ENCODE measurements at places on chromosomes 11 and 22.

DNA sequence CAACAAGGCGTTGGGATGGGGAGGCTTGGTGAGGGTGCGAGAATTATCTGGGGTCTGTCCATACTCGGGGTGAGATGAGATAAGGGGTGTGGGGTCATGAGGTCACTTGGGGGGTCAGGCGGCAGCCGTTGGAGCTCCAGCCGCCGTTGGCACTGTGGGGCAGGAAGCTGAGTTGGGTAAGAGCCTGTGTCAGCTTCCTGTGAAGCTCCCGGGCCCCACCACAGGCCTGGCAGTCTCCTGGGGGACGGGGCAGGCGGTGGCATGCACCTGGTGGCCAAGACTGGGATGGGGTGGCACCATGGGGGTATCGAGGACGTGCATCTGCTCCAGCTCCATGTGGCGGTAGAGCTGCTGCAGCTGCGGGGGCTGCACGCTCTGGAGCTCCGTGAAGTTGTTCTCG is 7.1 kb upstream of the MYBPC3 start:
- DNase-seq = no peak

DNA sequence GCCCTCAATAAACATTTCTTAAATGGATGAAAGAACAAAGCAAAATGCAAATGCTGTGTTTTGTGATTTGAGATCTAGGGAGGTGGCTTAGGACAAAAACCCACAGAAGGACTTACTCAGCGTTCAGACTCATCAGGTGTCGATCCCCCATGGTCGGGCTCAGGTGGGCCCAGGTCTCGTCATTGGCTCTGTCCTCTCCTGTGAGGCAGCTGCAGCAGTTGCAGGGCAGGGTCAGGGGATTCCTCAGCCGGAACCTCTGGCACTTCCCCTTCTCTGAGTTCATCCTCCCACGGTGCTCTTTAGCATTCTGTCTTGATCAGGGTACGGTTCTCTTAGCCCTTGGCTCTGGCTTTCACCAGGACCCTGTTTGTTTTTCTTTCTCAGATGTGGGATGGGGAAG is 14.0 kb upstream of the ACR start:
- no peak for DNase-seq

DNA sequence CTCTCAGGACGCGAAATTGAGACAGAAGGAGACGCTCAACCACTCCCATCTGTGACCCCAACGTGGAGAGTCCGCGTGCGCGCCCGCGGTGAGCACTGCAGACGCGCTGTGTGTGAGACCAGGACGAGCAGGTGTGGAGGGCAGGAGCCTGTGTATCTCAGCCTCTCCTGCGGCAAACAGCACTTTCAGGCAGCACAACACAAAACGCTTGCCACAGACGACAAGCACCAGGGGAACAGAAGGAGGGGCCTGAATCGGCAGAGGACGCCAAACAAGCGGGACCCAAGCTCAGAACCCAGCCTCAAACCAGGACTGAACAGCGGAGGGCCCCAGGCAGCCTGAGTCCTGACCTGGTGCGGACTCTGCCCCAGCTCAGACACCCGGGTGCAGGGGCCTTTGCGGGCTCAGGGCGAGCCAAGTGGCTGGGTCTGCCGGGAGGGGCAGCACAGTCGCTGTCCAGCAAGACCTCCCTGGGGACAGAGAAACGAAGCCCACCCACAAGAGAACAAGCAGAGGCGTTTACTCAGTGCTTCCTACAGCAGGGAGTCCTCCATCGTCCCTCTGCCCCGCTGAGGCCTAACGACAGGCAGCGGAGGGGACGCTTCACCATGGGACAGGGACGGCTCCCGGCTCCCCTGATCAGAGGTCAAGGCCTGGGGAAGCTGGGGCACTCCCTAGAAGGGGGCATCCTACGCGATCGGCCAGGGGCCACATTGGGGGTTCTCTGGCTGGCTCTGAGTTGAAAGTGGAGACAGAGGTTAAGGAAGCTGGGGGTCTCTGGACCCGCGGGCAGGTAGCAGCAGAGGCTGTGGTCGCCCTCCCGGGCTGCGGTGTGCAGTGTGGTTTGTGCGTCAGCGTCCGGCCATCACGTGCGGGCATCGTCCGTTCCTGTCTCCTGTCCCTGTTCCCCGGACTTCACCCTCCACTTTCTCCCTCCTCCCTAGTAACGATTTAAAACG is 560.8 kb downstream of the BRD1 start:
- DNase-seq = peak; percentile 72

GRCh38 chr22:29061773-29062172 is at the start of gene C22orf31:
C22orf31 (minus strand) TSS chr22:29061831; CDS start chr22:29061792, 39 bp downstream.
- DNase-seq = no peak

DNA sequence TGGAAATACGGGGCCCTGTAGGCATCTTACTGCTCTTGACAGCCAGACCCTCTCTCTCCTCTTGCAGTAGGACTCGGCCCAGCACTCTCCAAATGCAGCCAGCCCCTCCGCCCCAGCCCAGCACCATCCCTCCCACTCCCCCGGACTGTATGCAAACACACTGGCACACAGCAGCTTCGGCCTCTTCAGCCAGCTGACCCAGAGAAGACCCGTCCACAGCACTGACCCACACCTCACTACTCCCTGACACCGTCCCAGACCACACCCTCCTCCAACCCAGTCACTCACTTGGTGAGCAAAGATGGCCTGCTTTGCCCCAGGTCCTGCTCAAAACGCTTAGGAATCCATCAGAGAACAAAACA is 164.6 kb downstream of the IGLL1 start:
- no peak for DNase-seq

DNA sequence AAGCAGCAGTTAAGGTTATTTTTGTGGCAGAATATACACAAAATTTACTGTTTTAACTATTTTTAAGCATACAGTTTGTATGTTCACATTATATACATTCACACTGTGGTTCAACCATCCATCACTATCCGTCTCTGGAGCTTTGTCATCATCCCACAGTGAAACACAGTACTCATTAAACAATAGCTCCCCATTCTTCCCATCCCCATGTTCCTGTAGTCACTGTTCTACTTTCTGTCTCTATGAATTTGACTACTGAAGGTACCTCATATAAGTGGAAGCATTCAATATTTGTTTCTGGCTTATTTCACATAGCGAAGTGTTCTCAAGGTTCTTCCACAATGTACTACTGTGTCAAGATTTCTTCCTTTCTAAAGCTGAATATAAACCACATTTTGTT is 32.6 kb downstream of the ZBTB44 start:
- no peak for DNase-seq

DNA sequence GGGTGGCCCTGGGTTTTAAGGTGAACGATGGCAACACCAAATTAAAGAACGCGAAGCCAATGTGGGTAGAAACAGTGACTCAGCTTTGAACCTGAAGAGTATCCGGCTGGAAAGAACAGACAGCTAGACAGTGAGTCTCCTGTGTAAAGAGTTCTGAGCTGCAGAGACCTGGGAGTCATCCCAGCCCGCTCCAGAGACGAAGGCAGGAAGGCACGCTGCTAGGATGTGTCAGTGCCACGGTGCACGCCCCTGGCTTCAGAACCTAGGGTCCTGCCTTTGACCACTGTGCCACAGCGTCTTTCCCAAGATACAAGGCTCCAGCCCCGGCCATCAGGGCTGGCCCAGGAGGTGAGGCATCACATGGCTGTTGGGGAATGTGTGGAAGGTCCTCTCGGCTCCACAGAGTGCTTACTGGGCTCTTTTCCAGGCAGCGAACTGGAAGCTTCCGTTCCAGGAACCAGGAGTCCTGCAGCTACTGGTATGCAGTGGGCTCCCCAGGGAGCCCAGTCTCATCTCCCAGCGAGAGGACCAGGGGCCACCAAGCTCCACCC is 29.9 kb downstream of the LRFN4 start:
- DNase-seq = no peak

GRCh38 chr11:69123593-69124545 is 31.9 kb upstream of the SMIM38 start:
- DNase-seq = no peak

- no peak for DNase-seq
Measured at GRCh38 chr11:27882066-27882697, 181.9 kb upstream of the BDNF start.

GRCh38 chr11:73789279-73789670 is 1.6 kb downstream of the MRPL48 start:
- no peak for DNase-seq

DNA sequence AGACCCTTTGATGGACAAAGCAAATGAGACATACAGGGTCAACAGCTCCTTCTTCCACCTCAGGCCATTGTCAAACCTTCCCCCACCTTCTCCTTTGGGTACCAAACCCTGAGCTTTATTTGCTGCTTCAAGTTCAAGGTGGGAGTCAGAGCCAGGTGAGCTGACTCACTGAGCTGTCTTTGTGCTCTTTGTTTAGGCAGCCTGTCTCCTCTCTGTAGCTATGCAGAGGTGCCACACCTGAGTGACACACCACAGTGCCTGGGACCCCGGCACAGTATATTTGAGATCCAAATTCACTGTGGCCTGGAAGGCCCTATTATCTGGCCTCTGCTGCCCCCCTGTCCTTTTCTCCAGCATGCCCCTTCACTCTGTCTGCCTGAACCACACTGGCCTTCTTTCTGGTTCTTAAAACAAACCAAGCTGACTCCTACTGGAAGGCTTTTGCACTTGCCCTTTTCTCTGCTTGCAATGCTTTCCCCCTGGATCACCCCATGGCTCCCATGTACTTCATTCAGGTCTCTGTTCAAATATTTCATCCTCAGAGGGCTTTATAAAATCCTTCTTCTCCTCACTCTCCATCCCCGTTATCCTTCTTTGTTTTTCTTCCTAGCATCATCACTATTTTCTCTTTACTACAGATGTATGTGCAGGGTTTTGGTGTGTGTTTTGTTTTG is 16.1 kb downstream of the LMO2 start:
- DNase-seq = no peak

DNA sequence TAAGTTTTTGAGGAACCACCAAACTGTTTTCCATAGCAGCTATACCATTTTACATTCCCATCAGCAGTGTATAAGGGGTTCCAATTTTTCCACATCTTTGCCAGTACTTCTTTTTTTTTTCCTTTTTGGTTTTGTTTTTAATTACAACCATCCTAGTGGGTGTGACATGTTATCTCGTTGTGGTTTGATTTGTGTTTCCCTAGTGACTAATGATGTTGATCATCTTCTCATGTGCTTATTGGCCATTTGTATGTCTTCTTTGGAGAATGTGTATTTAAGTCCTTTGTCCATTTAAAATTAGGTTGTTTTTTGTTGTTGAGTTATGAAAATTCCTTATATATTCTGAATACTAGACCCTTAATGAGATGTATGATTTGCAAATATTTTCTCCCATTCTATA is 59.3 kb downstream of the STIM1 start:
- no peak for DNase-seq

DNA sequence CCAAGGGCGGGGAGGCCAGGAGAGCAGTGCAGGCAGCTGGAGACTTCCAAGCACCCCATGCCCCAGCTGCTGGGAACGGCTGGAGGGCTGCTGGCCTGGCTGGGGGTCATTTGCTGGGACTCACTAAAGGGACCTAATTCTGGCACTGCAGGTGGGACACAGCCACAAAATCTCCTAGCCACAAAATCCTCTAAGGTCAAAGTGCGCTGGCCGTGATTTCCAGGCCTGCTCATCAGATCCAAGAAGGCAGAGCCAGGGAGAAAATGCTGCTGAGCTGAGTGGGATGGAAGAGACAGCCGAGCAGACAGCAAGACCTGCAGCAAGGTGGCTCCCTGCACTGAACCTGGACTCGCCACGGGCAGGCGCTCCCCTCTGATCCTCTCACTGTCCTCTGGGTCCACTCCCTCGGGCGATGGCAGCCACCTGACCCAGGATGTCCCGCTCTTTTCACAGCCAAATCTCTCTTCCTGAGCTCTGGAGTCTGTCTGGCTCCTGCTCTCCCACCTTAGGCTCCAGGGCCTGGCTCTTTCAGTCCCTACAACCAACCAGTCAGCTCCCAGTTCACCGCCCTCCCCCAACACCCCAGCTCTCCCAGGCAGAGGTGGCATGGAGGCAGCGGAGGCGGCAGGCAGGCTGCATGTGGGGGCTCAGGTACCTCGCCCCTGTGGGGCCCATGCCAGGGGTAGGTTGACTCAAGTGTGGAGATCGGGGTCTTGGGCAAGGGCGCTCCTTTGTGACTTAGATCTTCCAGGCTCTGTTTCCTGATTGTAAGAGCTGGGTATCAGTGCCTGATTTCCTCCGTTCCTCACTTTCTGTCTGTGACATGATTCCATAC is 14.5 kb downstream of the OVOL1 start:
- no peak for DNase-seq

DNA sequence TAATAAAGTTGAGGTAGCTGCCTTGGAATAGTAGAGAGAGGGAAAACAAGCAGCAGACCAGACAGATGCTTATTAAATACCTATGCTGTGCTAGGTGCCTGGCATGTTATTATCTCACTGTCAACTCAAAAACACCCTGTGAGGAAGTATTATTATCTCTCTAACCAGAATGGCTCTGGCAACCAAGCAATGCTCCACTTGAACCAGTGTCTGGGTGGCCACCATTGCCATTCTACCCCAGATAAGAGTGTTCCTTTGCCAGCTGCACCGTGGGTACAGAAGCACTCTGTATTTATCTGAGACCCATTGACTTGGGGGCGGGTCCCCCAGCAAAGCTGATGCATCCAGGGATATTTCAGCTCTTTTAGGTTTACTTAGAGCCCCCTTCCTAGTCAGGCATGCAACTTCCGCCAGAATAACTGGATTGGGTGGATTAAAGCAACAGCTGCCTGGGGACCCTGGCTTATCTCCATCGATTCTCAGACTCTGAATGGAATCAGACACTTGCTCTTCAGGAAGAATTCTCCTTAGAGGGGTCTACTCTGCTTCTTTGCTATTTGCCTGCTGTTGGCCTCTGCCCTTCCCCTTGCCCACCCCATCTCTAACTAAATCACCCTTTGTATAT is 49.1 kb downstream of the RCN1 start:
- DNase-seq = no peak

DNA sequence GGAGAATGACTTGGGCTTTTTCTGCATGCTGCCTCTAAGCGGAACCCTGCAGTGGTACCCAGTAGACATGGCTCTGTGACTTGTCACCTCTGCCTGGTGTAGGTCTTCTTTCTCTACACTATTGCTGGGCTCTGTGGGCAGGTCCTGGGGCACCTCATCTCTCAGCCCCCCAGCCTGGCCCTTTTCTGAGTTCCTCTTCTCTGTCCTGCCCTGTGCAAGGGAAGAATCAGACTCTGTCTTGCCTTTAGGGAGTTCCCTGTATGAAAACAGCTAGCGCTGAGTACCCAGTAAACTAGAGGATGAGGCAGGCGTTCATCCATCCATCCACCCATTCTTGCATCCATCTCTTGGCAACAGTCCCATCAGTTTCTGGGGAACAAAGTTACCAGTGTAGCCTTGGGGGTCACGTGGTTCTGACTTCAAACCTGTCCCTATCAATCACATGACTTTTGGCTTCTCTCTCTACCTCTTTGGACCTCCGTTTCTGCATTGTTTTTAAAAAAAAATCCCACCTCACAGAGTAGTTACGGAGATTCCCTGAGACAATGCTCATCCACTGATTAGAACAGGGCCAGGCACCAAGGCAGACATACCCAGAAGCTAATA is 86.4 kb upstream of the WNT11 start:
- no peak for DNase-seq

- no peak for DNase-seq
Measured at GRCh38 chr11:102422817-102423712, 29.5 kb downstream of the TMEM123 start.
